Thyroid gland (tissue), 4 donors: ENCODE measurements at places on chromosomes 2 and 18. TPM values are rescaled to one million over a fixed set of nuclear protein-coding genes. Genes with fewer than 3 reads are reported as not detected.

The PSMA8 gene
- total RNA-seq, result not detected

The CD8B gene
- not detected for total RNA-seq

The DNMT3A gene
- 17.9 TPM for total RNA-seq

The GFPT1 gene
- total RNA-seq, result 59.3 TPM
